ENCODE measurements at places on chromosomes 1 and 21. TPM values are rescaled to one million over a fixed set of nuclear protein-coding genes. Genes with fewer than 3 reads are reported as not detected.

DNA sequence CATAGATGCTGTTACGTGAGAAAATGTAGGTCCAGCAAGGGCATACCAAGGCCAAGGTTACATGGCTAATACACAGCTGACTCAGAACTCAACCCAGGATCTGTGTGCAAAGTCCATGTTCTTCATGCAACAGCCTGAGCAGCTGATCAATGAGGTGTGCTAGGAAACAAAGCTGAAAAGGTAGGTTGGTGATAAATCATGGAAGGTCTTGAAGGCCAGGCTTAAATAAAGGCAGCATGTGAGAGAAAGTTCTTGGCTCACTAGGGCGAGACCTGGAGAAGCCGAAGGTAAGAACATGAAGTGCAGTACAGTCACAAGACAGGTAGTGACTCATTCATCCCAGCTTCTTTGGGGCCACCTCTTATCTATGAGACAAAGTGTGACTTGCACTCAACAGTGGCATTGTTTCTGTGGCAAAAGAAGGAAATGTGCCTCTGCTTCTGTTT, 33.4 kb downstream of the TLR5 start:
- H3K36me3 ChIP-seq = no peaks in the 10 kb centered on the region
- H3K4me3 ChIP-seq = no peak overlapping the region
- H3K27ac ChIP-seq = no peak overlapping the region
- H3K27me3 ChIP-seq = peaks cover 5% of the 10 kb centered on the region
- DNase-seq = peak; percentile 12

DNA sequence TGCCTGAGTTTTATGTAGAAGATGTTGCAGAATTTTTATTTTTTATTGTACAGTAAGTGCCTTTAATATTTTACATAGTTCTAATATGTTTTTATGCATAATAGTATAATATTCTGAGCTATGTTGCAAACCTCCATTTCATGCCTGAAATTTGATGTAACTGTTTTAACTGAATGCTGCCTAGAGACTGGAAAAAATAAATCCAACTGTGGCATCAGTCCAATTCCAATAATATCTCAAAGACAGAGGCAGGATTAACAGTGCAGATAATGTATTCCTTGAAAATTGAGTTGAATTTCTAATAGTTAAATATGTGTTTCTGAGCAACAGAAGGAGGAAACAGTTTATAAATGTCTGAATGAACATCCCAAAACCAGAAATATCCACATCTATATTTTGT, 61.1 kb upstream of the KIF1B start:
- H3K27ac ChIP-seq = no peak overlapping the region
- H3K4me1 ChIP-seq = no peaks in the 10 kb centered on the region
- H3K36me3 ChIP-seq = peaks cover 13% of the 10 kb centered on the region
- H3K4me3 ChIP-seq = no peak overlapping the region

- H3K4me1 ChIP-seq = peaks cover 45% of the 10 kb centered on the region
- H3K4me3 ChIP-seq = no peak overlapping the region
- H3K27ac ChIP-seq = peak overlapping the region; percentile 4
- peaks cover 86% of the 10 kb centered on the region for H3K36me3 ChIP-seq
Measured at GRCh38 chr1:100943533-100943932, 47.6 kb downstream of the SLC30A7 start.

GRCh38 chr1:178825167-178825566, 45.7 kb downstream of the ANGPTL1 start:
- no peaks in the 10 kb centered on the region for H3K27me3 ChIP-seq
- H3K36me3 ChIP-seq = peaks cover 4% of the 10 kb centered on the region
- H3K4me1 ChIP-seq = peaks cover 9% of the 10 kb centered on the region

- H3K4me1 ChIP-seq = peaks cover 11% of the 10 kb centered on the region
- peaks cover 6% of the 10 kb centered on the region for H3K27me3 ChIP-seq
- H3K4me3 ChIP-seq = peak overlapping the region; percentile 43
- no peak overlapping the region for H3K27ac ChIP-seq
- DNase-seq = peak; percentile 13
Measured at GRCh38 chr1:245310571-245311531, 156.1 kb downstream of the KIF26B start.

DNA sequence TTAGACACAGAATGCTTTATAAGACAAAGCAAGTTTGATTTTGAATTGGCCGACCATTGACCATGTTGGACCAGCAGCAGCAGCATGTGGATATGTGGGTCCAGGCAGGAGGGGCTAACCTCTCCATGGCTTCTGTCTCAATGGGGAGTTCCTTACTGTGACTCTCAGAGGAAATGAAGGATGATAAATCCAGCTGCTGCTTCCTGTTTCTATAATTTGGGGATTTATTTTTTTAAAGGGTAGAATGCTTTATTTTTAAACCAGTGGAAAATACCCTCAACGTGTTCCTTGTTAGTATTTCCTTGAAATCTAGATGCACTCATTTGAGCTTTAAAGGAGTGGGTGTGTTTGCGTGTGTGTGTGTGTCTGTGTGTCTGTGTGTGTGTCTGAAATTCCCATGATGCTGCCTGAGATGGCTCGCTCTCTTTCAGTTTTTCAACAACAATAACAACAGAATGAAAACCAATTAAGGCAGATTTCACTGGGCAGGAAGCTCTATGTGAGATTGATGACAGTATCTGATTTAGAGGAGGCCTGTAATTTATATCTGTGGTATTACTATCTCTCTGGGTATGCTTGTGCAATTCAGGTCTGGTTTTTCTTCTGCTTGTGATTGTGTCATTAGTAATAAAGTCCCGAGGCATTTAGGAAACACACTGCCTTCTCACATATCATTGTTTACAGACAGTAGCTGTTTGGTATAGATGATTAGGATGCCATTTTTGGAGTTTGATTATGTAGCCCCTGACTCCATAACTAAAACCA, 86.1 kb upstream of the ZNF326 start:
- peaks cover 13% of the 10 kb centered on the region for H3K36me3 ChIP-seq
- H3K27me3 ChIP-seq = no peaks in the 10 kb centered on the region
- DNase-seq = no peak
- no peak overlapping the region for H3K4me3 ChIP-seq
- peaks cover 49% of the 10 kb centered on the region for H3K4me1 ChIP-seq

- DNase-seq = no peak
- H3K27me3 ChIP-seq = no peaks in the 10 kb centered on the region
- H3K4me1 ChIP-seq = peaks cover 70% of the 10 kb centered on the region
- no peak overlapping the region for H3K27ac ChIP-seq
Measured at GRCh38 chr1:33030575-33030974, 6.1 kb downstream of the AK2 start.

Gene MROH9
- not detected for total RNA-seq

Gene TNFRSF25
- 97.4 TPM for total RNA-seq

Gene AK4
- 42.7 TPM for total RNA-seq

Measured in activated CD4-positive, alpha-beta memory T cell treated with anti-CD3 and anti-CD28 coated beads for 36 hours (primary cell).